CD4-positive, alpha-beta T cell treated with Interleukin-6 for 4 hours (primary cell): ENCODE measurements at places on chromosomes 11 and 22.

GRCh38 chr11:118908901-118909618 lies 16.7 kb downstream of the BCL9L start:
- DNase-seq = peak; percentile 39

DNA sequence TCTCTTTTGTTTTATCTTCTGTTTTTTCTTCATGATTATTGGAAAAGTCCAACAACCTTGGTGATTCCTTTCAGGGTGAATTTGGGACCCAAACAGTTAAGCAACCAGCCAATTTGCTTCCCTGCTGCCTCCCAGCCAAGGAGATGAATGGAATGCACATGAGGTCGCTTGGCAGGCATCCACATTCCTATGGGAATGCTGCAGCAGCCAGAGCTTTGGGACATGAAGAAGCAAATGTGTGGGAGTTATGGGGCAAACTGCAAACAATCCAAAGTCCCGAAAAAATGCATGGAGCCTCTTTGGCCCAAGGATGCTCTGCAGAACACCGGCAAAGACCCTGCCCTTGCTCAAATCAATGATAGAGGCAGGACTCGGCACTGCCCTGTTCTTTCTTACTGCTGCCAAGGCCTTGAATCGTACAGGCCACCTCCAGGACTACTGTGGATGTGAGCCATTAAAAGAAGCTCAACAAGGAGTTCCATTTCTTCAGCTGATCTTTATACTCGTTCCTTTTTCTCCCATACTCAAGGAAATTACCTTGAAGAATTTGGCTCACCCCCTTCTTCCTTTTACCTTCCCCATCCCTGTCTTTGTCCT lies 117.3 kb upstream of the TEAD1 start:
- no peak for DNase-seq

GRCh38 chr11:64036087-64037026 lies 626 bp downstream of the FLRT1 start:
- no peak for DNase-seq

GRCh38 chr22:19730198-19730597 lies 6.9 kb downstream of the GP1BB start:
- no peak for DNase-seq

DNA sequence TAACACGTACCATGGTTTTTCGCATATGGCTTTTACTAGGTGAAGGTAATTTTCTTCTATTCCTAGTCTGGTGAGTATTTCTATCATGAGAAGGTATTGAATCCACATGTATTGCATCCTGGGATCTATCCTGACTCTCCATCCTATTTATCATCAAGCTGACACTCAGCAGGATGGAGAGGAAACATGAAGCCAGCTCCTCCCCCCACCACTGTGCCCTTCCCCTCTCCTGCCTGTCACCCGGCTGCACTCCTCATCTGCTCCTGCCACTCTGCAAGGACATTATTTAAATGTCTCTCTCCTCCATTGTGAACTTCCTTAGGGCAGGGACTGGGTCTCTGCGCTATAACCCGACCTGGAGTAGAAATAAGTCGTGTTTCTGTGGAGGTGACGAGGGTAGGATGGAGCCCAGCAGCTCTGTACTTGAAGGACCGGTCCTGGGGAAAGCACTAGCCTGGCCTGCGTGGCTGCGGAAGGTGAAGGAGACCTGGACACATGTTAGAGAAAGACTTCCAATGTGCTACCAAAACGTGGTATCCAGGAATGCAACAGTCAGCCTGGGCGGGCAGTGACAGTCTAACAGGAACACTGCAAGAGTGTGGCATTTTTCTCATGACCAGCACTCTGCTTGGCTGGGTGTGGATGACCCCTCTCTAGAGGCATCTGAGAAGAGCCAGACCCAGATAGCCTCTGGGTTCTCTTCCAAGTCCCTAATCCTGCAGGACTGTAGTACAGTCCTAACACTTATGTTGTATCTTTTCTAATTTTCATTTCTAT lies 111.2 kb downstream of the MICAL3 start:
- DNase-seq = no peak

DNA sequence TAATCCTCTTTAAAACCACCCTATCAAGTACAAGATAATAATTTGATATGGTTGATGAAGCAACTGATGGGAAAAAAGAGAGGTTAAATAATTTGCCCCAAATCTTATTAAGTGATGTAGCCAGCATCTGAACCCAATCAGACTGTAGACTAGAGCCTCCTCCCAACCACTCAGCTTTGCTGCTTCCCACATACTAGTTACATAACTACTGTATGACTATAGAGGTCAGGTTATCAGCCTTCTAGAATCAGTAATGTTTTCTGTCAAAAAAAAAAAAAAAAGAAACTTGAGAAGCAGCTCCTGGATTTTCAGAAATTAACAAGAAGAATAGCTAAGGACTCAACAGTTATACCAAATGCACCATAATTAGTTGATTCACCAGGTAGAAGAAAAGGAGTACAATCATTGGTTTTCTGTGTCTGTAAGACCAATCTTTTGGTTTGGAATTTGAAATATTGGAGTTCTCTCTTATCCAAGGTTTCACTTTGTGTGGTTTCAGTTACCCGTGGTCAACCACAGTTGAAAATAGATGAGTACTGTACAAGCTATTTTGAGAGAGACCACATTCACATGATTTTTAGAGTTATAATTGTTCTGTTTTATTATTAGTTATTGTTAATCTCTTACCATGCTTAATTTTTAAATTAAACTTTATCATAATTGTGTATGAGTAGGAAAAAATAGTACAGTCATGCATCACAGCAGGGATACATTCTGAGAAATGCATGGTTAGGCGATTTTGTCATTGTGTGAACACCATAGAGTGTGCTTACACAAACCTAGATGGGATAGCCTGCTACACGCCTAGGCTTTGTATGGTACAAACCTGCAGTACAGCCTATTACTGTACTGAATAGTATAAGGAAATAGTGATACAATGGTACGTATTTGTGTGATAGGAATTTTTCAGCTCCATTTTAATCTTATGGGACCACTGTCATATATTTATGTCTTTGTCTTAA lies 72.2 kb downstream of the PDHX start:
- no peak for DNase-seq

DNA sequence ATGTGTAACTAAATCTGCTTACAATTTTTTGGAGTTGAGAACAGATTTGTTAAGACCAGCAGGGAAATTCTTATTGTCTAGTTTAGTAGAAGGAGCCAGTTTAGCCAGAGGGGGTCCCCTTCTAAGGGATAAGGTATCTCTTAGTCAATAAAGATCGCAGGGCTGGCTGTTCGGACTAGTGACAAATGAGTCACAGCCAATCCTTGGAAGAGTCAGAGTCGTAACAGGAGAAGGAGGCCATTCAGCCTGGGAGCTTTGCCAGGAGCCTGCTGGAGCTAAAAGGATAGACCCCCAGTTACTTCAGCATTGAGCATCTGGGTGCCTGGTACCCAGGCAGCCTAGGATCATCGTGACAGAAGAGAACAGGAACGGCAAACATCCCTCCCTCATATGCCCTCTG lies 191.6 kb upstream of the ARHGAP20 start:
- DNase-seq = no peak

- DNase-seq = no peak
Observed at GRCh38 chr11:16297332-16297731, 59.0 kb downstream of the SOX6 start.

GRCh38 chr22:49040754-49041467 lies 786.8 kb downstream of the BRD1 start:
- DNase-seq = no peak

DNA sequence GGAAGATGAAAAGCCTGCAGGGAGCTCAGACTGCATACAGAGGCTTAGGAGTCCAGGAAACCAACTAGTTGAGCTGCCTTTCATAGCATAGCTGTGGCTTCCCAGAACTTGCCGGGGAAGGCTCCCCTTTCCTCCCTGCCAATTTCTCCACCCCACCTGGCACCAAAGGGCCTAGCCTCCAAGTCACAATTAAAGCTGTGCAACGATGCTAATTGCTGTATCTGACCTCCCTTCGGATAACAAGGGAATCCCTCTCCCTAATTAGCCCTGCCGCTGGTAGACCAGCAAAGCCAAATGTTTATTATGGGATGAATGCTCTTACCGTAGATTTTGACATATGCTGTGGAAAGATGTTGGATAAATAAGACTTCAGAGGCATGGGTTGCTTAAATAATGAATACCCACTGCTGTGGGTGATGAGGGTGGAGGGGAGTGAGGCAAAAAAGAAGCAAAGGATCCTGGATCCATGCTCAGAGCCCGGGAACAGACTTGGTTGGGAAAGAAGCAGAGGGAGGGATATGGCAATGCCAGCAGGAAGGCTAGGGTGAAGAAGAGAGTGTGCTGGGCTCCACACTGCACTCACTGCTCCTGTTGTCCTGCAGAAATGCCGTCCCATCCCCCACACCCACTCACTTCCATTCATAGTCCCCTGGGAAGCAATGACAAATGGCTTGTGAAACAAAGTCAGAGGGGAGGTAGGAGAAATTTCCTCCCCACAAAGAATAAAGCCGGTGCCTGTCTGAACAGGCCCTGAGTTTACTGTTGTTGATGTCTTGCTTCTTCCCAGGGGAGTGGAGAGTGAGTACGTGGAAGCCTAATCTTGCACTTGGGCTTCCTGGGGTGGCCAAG lies 608.1 kb upstream of the CADM1 start:
- DNase-seq = no peak

GRCh38 chr11:118708296-118708695 lies 28.8 kb upstream of the TREH start:
- DNase-seq = no peak

DNA sequence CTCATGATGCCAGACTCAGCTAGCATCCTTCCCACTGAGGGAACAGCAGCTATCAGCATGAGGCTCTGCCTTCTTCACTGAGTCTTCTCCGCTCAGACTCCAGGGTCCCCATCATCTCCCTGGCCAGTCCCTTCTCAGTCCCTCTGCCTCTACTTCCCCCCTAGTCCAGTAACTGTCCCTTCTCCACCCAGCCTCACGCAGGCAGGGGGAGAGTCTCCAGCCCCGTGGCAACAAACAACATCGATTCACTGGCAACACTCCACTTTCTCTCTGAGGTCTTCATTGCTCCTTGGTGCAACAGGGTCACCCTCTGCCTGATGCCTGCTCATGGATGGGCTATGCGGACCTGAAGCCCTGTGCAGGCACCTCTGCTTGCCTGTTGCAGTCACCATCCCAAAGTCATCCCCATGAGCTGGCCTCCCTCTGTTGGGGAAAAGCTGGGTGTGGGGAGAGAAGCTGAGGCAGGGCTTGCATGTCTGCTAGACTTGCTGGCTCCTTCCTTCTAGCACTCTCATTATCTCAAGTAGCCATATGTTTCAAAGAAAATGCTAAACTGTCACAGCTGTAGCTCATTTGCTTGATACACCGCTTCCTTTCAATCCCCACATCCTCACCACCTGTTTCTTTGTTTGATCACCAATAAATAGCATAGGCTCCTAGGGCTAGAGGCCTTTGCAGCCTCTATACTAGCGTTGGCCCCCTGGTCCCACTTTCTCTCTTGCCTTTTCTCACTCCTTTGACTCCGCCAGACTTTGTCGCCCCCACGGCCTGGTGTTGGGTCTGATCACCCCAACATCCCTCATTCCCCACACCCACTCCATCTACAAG lies 4.3 kb upstream of the BCR start:
- DNase-seq = no peak

DNA sequence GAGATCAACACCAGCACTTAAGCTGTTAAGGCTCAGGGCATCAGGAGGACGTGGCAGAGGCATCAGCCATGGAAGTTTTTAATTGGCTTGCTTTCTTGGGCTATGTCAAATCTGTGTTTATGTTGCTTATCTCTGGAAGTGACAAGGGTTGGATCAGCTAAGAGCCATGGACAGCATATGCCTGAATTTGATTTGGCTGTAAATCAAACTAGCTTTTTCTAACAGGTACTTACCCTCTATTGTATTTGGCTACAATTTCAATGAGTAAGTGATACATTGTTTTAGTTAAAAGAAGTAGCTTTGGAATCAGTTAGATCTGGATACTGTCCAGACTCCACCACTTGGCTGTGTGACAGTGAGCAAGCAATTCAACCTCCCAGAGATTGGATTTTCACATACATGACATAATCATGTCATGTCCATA lies 936.6 kb downstream of the OPCML start:
- no peak for DNase-seq

- DNase-seq = no peak
Observed at GRCh38 chr11:19232910-19233503, 7.7 kb downstream of the E2F8 start.

DNA sequence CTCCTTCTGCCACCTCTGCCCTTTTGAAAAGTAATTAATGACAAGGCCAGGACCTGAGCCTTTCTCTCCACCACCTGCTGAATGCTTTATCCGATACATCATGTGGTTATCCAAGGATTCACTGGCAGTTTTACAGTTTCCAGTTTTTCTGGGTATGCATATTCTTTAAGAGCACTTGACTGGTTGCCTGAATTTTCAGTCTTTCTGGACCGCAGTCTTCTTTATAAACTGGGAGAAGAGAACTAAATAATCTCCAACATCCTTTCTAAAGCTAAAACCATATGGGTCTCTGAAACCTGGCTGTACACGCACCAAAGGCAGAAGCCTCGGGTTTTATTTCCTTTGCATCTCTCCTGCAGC lies 65.1 kb downstream of the BTG4 start:
- no peak for DNase-seq

DNA sequence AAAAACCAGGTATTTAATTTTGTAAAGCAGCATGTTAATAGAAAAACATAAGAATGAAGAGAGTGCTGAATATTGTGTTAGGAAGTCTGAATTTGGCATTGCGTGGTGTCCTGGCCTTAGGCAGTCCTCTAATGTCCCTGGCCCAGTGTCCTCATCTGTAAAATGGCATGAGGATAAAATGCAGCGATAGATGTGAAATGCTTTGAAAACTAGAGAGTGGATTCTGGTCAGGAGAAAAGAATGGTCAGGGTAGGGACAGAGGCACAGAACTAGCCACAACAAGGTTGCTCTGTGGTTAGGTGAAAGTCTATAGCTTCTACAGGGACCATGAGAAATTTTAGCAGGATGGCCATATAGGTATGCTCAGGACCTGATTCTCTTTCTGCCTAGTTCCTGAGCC lies 18.9 kb downstream of the RNF185 start:
- DNase-seq = no peak

DNA sequence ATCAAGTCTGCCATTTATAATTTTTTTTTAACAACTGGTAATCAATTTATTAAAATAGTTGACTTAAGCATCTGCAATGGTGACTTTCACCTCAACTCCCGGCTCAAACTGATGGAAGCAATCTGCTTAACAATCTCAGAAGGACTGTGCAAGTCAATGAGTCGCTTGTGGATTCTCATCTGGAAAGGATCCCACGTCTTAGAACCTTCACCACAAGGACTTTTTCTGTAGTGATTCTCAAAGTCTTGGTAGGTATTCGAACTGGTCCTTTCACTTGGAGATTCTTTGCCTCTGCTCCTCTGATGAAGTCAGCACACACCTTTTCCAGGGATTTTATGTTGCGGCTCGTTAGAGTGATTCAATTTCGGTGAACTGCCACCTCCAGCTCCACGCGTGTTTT lies 7.3 kb downstream of the RSF1 start:
- DNase-seq = no peak

GRCh38 chr22:27820896-27821866 lies 19.6 kb upstream of the MN1 start:
- no peak for DNase-seq
